ENCODE measurements at places on chromosomes 1 and 21.

DNA sequence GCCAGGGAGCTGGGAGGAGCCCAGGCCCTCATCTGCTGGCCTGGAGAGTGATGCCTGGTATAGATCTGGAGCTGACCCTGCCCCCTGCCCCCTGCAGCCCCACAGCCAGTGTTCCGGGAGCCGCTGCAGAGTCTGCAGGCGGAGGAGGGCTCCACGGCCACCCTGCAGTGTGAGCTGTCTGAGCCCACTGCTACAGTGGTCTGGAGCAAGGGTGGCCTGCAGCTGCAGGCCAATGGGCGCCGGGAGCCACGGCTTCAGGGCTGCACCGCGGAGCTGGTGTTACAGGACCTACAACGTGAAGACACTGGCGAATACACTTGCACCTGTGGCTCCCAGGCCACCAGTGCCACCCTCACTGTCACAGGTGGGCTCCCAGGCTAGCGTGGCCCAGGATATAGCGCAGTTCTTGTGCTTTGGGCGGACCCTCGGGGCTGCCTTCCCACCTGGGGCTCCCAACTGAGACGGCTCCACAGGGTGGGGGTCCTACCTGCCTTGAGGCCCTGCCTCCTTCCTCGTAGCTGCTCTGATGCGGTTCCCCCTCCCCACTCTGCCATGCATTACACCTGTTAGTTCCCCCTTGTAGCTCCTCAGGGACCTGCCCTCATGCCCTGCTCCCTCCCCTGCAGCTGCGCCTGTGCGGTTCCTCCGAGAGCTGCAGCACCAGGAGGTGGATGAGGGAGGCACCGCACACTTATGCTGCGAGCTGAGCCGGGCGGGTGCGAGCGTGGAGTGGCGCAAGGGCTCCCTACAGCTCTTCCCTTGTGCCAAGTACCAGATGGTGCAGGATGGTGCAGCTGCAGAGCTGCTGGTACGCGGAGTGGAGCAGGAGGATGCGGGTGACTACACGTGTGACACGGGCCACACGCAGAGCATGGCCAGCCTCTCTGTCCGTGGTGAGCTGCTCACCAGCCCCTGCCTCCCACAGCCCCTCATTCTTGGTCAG, 98.7 kb downstream of the OBSCN start:
- DNase-seq, result no peak

GRCh38 chr1:31483012-31483946, 70.3 kb downstream of the SERINC2 start:
- peak; percentile 33 for DNase-seq

DNA sequence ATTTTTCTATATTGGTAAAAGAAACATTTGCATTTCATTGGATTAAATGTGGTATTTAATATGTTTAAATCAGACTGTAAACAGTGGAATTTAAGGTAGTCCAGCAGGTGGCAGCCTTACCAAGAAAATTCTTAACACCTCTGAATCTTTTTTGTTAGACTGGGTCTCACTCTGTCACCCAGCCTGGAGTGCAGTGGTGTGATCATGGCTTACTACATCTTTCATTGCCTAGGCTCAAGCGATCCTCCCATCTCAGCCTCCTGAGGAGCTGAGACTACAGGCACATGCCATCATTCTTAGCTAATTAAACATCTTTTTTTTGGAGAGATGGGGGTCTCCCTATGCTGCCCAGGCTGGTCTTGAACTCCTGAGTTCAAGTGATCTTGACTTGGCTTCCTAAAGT, 98.8 kb downstream of the RABGAP1L start:
- DNase-seq, result peak; percentile 25

DNA sequence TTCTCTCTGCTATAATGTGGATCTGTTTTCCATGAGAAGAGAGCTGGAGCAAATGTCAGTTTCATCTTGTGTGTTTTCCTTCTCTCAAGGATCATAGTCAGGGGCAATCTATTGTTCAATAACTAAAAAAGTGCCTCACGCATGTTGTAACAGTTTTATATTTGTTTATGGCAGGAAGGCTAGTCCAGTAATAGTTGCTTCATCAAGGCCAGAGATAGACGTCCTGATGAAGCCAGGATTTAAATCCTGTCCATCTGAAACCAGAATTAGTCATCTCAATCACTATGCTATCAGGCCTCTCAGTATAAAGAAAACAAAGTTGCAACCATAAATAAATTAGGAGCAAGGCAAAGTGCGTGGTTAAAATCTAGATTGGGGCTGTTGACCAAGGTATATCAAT, 30.2 kb upstream of the DUSP10 start:
- no peak for DNase-seq

DNA sequence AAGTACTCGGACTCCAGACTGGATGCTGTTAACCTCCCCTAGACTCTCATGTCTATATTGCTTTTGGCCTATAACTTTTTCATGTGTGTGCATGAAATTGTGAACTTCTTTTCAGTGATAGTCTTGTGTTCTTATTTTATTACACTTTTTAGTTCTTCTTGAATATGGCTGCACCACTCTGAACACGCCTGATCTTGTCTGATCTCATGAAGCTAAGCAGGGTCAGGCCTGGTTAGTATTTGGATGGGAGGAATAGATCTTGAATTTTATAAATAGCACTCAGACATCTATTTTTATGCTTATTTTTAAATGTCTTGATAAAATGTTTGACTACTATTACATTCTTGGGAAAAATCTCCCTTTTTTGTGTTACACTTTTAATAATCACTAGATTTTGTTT, 22.4 kb downstream of the TCP10L start:
- no peak for DNase-seq

DNA sequence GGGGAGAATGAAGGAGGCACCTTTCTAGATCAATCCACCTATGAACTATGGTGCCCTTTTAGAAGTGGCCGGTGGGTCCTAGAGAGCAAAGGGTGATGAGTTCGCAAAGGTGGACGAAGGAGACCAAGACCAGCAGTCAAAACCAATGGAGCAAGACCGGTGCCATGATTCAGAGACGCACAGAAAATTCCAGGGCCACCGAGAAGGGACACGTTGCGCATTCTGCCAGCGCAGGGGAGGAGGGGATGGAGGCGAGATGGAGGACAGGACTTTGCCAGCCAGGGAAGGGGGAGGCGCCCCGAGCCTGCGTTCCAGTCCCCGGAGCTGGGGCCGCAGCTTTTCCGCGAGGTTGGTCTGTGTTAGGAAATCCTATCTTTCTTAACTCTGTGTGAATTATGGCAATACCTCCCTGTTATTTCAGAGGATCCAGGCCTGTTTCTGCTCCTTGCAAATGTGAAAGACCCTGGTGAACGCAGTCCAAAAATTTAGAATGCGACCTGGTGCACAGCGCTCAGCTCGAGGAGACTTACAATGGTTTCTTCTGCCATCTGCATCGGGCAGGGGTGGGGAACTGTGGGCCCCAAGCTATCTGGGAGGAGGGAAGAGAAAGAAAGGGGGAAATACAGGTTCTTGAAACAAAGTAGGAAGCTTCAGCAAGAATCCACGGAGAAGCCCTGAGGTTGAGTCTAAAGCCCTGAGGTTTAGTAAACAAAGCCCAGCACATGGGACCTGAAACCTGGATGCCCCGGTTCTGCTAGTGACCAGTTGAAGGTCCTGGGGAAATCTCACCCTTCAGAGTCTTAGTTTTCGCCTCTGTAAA, 129.4 kb downstream of the MRPS6 start:
- peak; percentile 36 for DNase-seq

DNA sequence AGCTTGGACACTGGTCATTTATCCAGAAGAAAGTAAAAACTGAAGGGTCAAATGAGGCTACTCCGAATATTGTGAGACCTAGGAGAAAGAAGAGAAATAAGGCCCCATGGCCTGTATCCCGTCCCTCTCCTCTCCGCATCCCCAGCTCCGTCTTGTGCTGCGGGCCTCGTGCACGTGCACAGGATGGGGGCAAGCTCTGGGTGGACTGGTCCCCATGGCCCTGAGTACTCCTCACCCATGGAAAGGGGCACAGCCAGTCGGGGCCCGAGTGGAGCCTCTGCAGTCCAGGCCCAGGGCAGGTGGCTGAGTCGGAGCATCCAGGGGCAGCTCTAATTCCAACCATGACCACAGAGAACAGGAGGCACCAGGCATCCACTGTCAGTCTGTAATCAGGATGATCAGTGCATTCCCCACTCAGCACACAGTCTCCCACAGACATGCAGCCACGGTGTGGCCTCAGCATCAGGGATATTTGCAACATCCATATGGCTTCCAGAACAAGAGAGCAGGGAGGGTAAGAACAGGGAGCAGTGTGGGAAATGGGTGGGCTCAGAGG, 12.5 kb upstream of the OLIG1 start:
- DNase-seq, result no peak

DNA sequence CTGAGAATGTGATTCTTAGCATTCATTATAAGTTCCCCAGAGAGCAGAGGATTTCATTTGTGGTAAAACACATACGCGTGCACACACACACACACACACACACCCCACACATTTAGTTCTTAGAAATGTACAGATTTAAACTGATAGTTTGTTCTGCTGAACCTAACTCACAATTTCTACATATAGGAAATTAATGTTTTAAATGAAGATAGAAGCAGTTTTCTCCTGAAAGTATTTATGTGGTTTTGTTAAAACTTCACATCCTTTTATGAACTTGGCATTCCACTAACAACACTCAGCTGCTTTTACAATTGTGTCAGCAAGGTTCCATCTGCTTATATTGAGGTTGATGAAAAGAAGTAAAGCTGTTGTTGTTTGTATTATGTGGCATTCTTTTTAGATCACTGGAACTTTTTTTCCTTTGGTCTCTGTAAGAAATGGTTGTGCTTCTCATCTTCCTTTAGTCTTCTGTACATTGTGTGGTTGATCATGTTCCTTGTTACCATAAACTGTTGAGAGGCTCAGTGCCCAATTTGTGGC, 41.6 kb downstream of the AK4 start:
- DNase-seq, result no peak

DNA sequence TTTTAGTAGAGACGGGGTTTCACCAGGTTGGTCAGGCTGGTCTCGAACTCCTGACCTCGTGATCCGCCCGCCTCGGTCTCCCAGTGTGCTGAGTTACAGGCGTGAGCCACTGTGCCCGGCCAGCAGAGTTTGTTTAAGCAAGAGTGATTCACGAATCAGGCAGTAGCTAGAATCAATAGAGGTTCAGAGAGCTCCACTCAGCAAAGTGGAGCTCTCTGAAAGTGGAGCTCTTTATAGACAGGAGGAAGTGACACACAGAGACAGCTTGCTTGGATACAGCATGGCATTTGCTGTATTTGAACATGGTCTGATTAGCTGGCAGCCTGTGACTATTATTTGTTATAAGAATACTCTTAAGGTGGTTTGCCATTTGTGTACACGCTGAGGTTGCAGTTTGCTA, 27.1 kb upstream of the CD34 start:
- no peak for DNase-seq

DNA sequence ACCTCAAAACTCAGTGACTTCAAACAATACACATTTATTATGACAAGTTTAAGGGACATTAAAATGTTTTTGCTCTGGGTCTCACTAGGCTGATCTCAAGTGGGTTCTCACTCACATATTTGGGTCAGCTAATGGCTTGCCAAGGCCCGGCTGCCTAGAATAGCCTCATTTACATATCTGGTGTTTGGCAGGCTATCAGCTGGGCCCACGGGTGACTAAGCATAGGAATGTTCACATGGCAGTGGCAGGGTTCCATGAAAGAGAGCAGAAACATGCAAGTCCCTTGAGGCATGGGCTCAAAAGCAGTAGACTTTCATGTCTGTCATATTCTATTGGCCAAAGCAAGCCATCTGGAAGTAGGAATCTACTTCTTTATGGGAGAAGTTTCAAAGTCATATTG, 492.6 kb downstream of the KCNT2 start:
- DNase-seq, result no peak

GRCh38 chr1:22651941-22652856, 837 bp upstream of the C1QB start:
- no peak for DNase-seq

- no peak for DNase-seq
These were observed 18.3 kb upstream of the ALPL start for GRCh38 chr1:21490774-21491487.

DNA sequence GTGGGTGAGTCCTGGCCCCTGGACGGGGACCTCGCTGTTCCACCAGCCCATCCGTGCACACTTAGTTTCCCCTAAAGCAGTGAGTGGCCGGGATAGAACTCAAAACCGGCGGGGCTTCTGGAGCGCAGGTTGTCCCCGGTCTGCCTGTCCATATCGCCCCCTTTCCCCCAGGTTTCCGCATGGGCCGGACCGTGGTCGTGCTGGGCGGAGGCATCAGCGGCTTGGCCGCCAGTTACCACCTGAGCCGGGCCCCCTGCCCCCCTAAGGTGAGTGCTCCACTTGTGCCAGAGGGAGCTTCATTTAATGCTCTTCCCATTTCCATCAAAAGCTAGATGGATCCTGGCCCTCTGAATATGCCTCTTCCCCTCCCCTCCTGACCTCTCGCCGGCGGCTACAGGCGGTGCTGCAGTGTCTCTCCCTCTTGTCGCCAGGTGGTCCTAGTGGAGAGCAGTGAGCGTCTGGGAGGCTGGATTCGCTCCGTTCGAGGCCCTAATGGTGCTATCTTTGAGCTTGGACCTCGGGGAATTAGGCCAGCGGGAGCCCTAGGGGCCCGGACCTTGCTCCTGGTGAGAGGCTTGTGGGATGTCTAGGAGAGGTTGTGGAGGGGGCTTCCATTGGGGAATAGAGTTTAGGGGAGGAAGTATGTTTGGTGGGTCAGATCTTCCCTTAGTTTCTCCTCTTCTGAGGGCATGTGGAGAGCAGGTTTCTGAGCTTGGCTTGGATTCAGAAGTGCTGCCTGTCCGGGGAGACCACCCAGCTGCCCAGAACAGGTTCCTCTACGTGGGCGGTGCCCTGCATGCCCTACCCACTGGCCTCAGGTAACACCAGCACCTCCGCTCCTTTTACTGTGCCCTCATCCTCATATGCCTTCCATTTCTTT, 683 bp downstream of the PPOX start:
- no peak for DNase-seq

DNA sequence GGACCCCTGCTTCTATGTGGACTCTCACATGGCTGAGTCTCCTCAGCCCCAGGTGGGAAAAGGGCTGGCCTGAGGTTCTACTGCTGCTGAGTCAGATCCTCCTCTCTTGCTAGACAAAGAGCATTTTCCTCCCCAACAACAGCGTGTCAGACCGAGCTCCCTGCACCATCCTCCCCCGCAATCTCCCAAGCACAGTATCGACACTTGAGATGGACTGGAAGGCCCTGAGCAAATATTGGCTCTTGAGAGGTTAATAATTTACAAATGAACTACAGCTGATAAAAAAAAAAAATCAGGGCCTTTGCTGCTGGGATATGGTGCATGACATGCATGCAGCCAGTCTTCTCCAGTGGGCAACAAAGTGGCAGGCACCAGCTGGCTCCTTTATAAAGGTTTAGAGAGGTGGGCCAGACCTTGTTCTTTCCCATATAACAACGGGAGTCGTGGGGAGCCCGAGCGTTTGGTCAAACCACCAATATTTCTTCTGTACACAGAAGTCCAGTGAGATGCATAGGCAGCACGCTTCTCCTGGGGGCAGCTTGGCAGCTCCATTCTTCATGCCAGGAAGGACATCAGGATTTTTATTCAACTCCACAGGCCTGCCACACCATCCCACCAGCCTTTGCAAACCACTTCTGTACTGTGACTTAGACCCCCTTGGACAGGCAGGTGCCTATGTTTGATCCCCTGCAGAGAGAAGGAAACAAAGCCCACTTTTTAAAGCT, 55.4 kb upstream of the CAMK1G start:
- DNase-seq, result no peak

All from GM13977 (cell line).